Activated gamma-delta T cell treated with anti-CD3 and anti-CD28 coated beads, Interleukin-2, amount 50 U/mL, for 16 hours (primary cell): ENCODE measurements at places on chromosomes 12 and 14.

DNA sequence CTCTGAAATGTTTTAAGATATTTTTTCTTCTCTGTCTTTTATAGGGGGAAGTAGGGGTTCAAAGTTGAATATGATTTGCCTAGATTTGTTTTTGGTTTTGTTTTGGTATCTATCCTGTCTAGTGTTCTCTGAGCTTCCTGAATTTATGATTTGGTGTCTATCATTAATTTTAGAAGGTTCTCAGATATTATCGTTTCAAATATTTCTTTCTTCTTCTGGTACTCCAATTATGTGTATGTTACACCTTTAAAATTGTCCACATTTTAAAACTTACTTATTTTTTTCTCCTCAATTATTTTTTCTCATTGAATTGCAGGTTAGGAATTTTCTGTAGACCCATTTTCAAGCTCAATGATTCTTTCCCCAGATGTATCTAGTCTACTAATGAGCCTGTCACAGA lies 13.8 kb upstream of the DCN start:
- no peak for DNase-seq

DNA sequence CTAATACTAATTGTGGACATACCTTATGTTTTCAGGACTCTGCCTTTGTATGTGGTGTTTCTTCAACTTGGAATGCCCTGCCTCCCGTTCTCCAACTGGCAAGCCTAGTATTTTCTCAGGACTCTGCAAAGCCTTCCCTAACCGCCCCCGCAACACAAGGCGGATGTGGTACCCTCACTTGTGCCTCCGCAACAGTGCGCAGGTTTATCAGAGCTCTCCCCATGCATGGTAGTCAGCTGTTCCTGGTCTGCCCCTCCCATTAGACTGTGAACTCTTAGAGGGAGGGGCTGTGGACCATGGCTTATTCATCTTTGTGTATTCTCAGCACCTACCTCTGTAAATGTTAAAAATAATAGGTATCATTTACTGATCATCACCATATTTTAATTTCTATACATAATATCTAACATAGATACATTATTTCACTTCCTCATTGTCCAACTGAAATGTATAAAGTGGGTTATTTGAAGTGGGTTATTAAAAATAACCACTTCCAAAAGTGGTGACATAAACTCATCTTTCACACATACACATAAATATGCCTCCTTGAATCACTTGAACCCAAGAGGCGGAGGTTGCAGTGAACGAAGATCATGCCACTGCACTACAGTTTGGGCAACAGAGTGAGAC lies 9.0 kb downstream of the LPAR5 start:
- DNase-seq = no peak

- no peak for DNase-seq
Observed at GRCh38 chr14:89247457-89248122, 169.4 kb downstream of the FOXN3 start.

GRCh38 chr12:64666054-64666914 lies 56.0 kb downstream of the RASSF3 start:
- no peak for DNase-seq

GRCh38 chr14:95531969-95532368 lies 2.9 kb upstream of the GLRX5 start:
- no peak for DNase-seq

GRCh38 chr12:15856097-15856982 lies 25.8 kb upstream of the STRAP start:
- DNase-seq = peak; percentile 22
